Lung (tissue), 17 donors: ENCODE measurements at places on chromosomes 6 and 20. TPM values are rescaled to one million over a fixed set of nuclear protein-coding genes. Genes with fewer than 3 reads are reported as not detected.

Gene OPRM1
- not detected for total RNA-seq

Gene HMGN3
- 351 TPM for total RNA-seq

Gene EGFL8
- total RNA-seq: 10.5 TPM

- no peaks in the 10 kb centered on the region for H3K27me3 ChIP-seq
- H3K4me1 ChIP-seq: peaks cover 6% of the 10 kb centered on the region
- DNase-seq: no peak
- H3K27ac ChIP-seq: no peak overlapping the region
Observed at GRCh38 chr6:155250701-155251381, 13.0 kb upstream of the CLDN20 start.

GRCh38 chr6:1381481-1382330 lies 7.7 kb upstream of the FOXF2 start:
- no peak overlapping the region for H3K27ac ChIP-seq
- H3K27me3 ChIP-seq: peaks cover 9% of the 10 kb centered on the region
- peaks cover 14% of the 10 kb centered on the region for H3K4me1 ChIP-seq
- H3K4me3 ChIP-seq: no peak overlapping the region
- peak; percentile 91 for DNase-seq

DNA sequence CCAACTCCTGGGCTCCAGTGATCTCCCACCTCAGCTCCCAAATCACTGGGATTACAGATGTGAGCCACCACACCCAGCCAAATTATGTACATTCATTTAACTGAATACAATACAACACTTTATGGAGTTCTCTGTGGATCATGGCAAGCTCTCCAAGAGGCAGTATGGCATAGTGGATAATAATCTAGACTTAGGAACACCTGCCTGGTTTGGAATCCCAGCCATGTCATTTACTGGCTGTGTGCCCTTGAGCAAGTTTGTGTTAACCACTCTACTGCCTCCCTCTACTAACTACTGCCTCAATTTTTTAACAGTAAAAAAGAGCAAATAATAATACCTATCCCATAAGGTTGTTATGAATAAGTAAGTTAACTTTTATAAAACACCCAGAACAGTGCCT lies 1.9 kb upstream of the ETV7 start:
- H3K27me3 ChIP-seq: peaks cover 13% of the 10 kb centered on the region
- no peak for DNase-seq
- no peak overlapping the region for H3K27ac ChIP-seq
- no peaks in the 10 kb centered on the region for H3K36me3 ChIP-seq
- H3K4me1 ChIP-seq: no peaks in the 10 kb centered on the region

DNA sequence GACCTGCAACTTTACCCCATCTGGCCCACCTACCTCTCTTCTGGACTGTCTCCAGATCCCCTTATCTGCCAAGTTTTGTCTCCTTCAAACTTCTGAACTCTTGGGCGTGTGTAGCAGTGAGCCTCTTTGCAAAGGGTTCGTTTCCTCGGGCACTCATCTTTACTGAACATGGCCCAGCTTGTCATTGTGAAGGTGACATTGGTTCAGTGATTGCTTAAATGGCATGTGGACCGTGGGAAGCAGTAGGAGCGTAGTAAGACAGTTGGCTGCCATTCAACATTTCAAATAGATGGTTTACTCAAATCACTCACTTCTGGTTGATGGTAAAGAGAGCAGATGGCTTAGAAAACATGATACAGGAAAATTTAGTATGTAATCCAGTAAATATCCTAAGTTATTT lies 34.8 kb upstream of the KIF25 start:
- H3K36me3 ChIP-seq: peaks cover 21% of the 10 kb centered on the region
- H3K4me3 ChIP-seq: no peak overlapping the region
- H3K4me1 ChIP-seq: peaks cover 52% of the 10 kb centered on the region
- H3K27me3 ChIP-seq: no peaks in the 10 kb centered on the region

- H3K4me1 ChIP-seq: no peaks in the 10 kb centered on the region
- H3K27me3 ChIP-seq: no peaks in the 10 kb centered on the region
- H3K4me3 ChIP-seq: no peak overlapping the region
- no peak overlapping the region for H3K27ac ChIP-seq
Observed at GRCh38 chr6:137277971-137278637, 58.9 kb upstream of the IFNGR1 start.

DNA sequence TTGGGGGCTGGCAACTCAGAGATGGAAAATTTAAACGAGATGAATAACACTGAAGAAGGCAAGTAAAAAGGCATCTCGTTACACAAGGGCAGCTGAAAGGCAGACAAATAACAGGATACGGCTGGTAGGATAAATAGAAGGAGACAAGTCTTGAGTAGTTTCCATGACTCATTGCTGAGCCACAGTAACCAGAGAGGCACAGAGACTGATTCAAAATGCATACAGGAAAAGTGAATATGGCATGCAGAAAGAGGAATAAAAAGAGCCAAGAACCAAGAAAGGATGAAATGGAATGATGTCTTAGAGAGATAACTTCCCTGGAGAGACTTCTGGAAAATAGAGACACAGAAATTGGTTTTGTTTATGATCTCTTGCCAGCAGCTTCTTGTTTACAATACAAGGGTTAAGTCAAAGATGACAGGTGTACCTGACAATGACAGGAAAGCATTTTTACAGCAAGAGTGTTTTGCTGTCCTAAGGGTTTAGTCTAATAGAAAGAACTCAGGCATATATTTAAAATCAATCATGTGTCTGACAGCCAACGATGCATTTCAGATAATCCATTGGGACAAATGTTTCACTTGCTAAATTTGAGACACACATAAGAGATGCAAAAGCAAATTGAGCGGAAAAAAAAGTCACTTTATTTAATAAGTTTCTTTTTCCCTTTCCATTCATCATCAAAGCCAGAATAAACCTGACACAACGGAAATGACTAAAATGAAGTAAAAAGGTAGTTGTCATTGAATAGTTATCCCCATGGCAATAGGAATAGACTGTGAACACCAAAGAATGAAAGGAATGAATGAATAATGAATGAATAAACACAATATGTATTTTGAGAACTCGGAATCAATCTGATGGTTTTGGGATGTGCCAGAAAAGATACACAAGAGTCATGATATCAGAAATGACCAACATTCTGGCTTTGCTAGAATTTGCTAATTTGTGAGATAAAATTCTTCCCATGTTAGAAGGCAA lies 68.0 kb upstream of the KCNQ5 start:
- no peak overlapping the region for H3K4me3 ChIP-seq
- H3K27me3 ChIP-seq: no peaks in the 10 kb centered on the region
- H3K27ac ChIP-seq: no peak overlapping the region
- no peaks in the 10 kb centered on the region for H3K36me3 ChIP-seq
- no peak for DNase-seq

DNA sequence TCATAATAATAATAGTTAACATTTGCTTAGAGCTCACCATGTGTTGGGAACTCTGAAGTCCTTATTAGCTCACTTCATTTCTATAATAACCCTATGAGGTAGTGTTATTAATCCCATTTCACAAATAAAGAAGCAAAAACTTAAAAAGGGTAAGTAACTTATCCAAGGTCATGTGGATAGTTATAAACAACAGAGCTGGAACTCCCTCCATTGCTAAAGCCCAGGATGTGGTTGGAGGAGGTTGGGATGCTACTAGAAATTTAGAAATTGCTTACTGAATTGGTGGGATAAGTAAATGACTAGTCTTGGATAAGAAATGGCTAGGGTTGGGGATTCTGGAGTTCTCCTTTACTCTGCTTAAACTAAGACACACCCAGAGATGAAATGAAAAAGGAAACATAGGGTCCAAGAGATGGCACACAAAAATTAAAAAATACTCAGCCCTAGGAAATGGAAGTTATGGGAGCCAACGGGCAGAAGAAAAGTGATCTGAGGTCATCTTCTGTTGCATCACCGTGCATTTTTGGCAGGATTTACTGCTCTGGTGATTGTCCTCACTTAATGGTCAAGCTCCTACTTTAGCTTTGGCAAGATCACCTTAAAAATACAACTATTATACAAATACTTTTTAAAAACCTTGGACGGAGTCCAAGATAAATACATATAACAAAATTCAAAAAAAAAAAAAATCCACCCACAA lies 7.7 kb upstream of the CLIC5 start:
- no peak overlapping the region for H3K4me3 ChIP-seq
- DNase-seq: no peak
- no peaks in the 10 kb centered on the region for H3K27me3 ChIP-seq
- H3K27ac ChIP-seq: no peak overlapping the region
- no peaks in the 10 kb centered on the region for H3K36me3 ChIP-seq

DNA sequence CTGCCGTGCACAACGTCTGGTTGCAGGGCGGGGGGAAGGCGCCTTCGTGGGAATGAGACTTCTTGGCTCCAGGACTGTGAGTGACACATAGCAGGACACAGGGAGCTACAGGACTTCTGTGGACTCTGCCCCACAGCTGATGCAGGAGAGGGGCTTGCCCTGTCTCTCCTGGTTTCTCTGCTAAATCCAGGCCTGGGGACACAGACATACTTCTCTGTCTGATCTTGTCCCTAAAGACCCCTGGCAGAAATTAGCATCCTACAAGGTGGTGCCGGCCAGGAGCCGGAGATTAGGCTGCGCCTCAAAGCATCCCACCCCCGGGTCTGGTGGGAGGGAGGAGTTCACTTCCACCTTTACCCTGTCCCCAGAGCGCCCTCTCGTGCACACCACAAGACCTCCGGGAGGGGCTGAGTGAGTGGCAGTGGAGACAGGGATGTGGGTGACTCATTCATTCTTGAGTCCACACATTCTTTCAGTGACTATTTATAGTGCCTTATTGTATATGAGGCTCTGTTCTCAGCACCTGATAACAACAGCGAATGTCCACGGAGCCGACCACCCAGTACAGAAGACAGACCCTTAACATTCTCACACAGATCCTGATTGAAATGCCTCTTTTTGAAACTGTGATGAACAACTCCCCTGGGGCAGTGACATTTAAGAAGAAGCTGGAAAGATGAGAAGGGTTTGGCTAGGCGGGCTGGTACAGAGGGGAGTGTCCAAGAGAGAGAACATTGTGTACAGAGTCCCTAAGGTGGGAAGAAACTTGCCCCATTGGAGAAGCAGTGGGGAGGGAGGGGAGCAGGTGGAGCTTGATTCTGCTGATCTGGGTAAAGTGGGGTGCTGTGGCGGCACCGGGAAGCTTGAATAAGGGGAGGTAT lies 39.0 kb downstream of the GMPR start:
- no peak overlapping the region for H3K4me3 ChIP-seq
- H3K36me3 ChIP-seq: peaks cover 6% of the 10 kb centered on the region
- DNase-seq: peak; percentile 47
- peaks cover 10% of the 10 kb centered on the region for H3K4me1 ChIP-seq
- no peaks in the 10 kb centered on the region for H3K27me3 ChIP-seq
